ELR (cell line): ENCODE measurements at places on chromosomes 2 and 18.

DNA sequence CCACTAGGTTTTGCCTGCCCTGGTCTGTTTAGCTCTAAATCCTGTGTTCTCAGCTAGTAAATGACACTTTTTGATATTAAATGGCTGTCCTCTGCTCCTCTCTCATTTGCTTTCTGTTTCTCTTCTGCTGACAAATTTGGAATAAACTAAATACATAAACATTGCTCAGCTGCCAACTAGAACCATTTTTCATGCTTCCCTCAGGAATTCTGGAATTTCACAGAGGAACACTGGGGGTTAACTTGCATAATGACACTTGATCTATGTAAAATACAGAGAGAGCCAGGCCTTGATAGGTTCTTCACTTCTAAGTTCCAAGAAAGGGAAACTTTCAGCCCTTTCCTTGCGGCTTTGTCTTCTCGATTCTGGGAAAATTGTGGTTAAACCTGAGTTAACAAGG lies 450.6 kb upstream of the ST6GAL2 start:
- no peak for DNase-seq

- peak; percentile 74 for DNase-seq
These were observed 21.4 kb upstream of the RHOB start for GRCh38 chr2:20425371-20425881.

DNA sequence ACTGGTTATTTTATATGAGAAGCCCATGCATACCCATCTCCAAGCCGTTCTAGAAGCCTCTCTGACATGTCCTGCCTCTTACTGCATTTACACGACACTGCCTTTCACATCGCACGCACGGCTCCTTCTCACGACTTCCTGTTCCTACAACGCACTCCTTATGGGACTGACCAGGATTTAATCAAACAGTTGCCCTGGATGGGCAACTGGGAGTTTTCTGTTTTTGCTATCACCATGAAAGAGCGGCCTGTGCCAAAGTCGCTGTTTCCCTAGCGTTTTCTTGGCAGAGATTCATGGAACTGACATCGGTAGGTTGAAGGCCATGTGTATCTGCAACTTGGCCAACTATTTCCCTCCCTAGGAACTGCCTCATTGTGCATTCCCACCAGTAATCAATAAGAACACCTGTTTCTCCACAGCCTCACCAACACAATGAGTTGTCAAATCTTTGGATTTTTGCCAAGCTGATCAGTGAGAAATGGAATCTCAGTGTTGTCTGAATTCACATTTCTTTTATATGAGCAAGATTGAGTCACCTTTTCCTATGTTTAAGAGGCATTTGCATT lies 97.2 kb upstream of the OTOS start:
- peak; percentile 92 for DNase-seq

DNA sequence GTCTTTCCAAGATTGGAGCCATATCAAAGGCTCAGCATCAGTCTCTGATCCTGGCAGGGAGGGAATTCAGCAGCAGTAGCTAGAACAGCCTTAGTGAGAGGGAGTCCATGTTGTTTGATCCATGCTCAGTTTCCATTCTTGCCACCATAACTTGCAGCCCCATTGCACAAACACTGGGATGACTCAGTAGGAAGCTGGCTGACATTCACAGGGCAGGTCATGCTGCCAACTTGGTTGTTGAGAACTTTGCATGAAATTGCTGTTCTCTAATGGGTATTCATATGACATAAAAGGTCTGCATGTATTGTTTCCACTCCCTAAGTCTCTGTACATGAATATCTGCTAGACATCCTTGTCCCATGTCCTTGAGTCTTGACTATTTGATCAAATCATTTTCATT lies 29.9 kb upstream of the STAT4 start:
- peak; percentile 53 for DNase-seq

DNA sequence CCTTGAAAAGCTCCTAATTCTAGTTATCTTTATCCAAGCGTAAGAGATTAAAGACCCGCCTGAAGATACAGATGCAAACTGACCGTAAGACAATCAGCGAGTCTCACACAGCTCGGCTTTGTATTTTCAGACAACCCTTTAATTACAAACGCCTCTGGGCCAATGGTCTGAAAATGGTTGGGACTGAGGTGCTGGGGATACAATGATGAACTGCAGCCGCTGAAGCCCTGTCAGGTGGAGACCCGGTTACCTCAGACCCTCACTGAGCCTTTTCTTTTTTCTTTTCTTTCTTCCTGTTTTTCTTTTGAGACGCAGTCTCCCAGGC lies 715 bp upstream of the CFAP36 start:
- DNase-seq = peak; percentile 35

GRCh38 chr2:32237996-32238395 lies 26.7 kb downstream of the NLRC4 start:
- no peak for DNase-seq

DNA sequence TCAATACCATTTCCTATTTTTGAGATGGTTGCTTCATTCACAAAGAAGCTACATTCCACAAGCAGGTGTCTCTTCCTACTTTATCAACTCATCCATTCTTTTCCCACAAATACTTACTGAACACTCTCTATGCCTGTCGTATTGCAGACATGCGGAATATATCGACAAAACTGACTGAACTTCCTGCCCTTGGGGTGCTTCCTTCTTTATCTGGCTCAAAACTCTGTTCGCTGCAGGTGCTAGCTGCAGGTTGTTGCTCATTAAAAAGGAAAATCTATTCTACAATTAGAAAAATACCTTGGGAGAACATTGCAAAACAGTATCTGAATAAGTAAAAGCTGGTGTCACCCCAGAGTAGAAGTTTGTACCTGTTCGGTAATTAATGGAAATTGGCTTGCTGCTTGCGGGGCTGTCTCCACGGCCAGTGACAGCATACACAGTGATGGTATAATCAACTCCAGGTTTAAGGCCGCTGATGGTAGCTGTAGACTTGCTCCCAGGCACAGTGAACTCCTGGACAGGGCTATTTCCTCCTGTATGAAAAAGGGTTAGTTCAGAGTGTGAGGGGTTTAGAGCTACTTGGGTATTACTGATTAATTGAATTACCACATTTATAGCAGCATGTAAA lies 52.1 kb downstream of the FN1 start:
- DNase-seq = no peak

- peak; percentile 60 for DNase-seq
These were observed 166.3 kb upstream of the SERTAD2 start for GRCh38 chr2:64819774-64820688.

DNA sequence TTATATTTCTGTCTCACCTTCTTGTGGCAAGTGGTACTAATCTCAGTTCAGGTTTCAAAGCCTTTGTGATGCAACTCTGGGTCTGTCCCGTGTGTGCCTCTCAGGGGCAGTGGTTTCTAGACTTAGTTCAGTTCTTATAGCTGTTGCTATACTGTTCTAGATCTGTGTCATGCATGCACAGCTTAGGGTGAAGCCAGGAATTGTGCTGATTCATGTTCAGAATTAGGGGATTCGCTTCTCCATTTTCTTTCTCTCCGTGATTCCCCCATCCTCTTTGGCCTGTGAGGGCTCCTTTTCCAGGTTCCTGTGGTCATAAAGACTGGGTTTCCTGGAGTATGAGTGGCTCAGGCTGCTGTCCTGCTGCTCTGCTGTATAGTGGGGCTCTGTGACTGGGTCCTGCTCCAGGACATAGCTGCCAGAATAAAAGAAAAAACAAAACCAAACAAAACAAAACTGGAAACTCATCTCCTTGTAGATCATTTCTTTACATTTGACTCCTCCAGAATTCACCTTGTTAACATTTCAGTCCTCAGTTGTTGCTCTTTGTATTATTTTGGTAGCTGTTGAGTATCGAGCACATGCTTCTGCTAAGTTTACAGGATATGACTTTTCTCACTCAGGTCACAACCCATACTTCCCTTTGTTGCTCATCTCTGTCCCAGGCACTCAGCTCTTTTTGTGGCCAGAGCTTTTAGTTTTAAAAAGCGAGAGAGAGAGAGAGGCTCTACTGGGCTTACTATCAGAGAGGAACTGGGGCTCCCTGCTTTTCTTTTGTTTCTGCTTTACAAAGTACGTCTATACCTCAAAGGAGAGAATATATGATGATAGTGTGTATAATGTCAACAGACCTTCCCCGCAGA lies 34.2 kb downstream of the CERS6 start:
- DNase-seq = peak; percentile 69

DNA sequence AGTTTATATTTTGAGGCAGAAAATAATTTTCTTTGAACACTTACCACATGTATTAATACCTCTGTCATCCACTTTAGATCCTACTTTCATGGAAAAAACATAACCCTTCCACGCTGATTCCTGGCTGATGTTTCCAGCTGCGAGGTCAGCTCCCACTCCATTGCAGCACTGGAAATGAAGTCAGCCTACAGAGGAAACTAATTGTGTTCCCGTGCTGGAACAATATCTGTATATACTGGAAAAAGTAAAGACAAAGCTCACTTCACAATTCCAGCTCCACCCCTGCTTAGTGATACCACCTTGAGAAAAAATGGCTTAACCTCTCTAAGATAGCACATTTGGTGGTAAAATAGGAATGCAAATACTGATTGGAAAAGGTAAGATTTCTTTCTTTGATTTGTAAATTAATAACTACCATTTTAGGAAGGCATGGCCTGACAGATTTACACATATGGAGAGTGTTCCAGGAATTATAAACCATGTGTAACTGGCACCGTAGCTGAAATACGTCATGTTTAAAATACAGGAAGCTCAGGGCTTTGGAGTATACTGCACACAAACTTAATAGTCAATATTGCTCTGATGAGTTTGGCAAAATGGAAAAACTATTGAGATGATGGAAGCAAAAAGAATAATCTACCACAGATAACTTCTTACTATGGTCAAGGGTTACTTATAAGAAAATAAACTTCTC lies 90.0 kb downstream of the TRIB2 start:
- no peak for DNase-seq

- no peak for DNase-seq
These were observed 120.0 kb downstream of the AQP4 start for GRCh38 chr18:26745288-26746181.

DNA sequence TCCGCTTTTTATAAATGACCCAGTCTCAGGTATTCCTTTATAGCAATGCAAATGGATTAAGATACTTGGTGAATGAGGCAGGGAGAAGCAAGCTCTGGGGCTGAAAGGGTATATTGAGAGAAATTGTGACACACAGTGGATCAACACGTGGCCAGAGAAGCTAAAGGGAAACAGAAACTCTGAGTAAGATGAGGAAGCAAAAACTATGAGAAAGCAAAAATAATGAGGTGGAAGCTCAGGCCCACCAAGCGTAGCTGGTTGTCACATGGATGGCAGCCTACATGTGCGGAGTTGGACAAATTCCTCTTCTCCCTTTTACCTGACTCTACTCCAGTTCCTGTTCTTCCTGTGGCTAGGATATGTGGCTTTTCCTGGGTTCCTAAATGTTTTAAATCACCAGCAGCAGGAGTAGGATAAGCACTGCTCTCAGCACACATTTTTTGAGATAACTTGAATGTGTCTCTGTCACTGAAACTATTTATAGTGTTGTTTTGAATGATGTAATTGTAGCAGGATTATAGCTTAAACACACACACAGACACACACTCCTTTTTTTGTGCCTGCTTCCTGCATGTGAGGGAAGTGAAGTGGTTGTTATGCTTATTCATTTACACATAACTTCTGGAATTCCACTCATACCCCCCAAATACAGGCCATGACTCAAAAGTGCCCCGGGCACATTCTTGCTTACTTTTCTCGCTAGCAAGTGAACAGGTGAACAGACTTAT lies 30.1 kb upstream of the EPC2 start:
- DNase-seq = peak; percentile 87

- no peak for DNase-seq
These were observed 135.0 kb upstream of the KLHL14 start for GRCh38 chr18:32907648-32908423.

DNA sequence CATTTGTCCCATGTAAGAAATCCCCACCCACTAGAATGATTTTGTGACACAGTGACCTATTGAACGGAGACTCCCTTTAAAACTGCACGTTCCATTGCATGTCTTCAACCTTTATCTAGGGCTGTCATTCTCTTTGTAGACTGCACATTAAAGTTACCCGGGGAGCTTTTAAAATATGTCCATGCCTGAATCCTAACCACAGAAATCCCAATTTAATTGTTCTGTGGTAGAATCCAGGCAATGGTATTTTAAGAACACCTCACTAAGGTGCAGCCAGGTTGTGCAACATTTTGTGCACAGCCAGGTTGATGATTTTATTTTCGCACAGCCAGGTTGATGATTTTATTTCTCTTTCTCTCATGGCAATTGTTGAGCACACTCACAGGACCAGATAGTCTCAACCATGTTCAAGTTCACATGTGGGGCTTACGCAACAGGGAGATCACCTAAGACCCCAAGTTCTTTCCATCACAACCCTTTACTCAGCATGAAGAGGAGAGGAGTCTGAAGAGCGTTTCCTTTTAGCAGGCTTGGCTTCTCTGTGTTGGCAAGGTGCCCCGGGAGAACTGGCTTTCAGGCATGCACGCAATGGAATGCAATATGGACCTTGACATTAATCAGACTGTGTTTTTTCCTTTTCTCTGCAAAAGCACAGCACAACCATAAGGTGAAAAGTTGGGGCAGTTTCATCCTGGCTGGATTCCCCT lies 467.3 kb upstream of the ETAA1 start:
- peak; percentile 43 for DNase-seq

DNA sequence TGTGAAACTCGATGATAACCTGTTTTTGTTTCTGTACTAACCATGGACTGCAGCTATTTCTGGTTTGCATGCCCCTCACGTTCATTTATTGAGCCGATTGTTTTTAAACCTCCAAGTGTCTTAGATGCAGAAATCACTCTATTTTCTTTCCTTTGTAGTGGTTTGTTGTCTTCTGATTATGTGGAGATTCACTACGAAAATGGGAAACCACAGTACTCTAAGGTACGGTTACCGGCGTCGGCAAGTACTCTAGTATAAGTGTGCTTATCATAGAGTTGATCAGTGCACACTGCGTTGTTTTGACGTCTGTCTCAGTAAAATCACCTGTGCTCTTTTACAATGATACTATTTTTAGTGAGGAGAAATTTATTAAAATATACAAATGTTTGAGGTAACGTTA lies 87.4 kb downstream of the ADAM23 start:
- DNase-seq = no peak

- no peak for DNase-seq
These were observed 31.2 kb upstream of the STAT1 start for GRCh38 chr2:191045141-191045540.

- DNase-seq = no peak
These were observed 146.8 kb downstream of the RBM43 start for GRCh38 chr2:151114874-151115273.

- no peak for DNase-seq
These were observed 33.0 kb downstream of the TMEFF2 start for GRCh38 chr2:192161656-192162290.

- peak; percentile 92 for DNase-seq
These were observed 67.2 kb downstream of the MBP start for GRCh38 chr18:77065221-77065981.

GRCh38 chr2:27003857-27004256 lies 28.9 kb upstream of the TMEM214 start:
- DNase-seq = peak; percentile 68

GRCh38 chr2:31049264-31049663 lies 89.0 kb downstream of the GALNT14 start:
- DNase-seq = no peak
